GM18507 (cell line): ENCODE measurements at places on chromosomes 6 and 20.

DNA sequence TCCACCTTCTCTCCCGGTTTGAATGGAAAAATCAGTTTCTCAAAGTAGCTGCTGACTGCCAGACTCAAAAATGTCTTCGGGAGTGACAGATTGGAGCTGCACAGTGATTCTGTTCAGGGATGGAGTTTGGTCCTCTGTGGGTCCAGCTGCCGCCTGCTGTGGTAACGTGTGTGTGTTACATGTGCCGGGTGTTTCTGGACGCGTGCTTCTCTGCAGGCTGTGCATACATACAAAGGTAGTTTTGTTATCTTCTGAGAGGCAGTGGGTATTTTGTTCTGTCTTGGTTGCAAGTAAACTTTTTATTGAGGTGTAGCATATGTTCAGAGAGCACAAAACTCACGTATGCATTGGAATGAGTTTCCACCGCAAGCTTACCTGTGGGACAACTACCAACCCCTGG is 41.3 kb upstream of the NAA20 start:
- DNase-seq, result no peak

- DNase-seq, result no peak
These were observed 57.3 kb upstream of the LAMP5 start for GRCh38 chr20:9457136-9457535.

DNA sequence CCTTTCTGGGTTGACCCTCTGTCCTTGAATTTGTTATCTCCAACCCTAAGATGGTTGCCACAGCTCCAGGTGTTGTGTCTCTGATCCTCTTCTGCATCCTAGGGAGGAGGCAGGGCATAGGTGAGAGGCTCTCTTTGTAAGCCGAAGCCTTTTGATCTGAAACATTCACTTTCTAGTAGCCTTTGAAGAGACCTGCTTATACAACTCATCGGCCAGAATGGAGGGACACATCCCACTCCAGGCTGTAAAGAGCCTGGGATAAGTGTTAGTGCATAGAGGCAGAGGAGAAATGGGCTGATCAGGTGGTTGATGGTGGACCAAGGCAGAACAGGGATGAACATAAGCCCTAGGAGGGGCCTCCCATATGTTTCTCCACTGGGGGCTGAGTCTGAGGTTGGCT is 137.1 kb upstream of the KCNG1 start:
- DNase-seq, result no peak

DNA sequence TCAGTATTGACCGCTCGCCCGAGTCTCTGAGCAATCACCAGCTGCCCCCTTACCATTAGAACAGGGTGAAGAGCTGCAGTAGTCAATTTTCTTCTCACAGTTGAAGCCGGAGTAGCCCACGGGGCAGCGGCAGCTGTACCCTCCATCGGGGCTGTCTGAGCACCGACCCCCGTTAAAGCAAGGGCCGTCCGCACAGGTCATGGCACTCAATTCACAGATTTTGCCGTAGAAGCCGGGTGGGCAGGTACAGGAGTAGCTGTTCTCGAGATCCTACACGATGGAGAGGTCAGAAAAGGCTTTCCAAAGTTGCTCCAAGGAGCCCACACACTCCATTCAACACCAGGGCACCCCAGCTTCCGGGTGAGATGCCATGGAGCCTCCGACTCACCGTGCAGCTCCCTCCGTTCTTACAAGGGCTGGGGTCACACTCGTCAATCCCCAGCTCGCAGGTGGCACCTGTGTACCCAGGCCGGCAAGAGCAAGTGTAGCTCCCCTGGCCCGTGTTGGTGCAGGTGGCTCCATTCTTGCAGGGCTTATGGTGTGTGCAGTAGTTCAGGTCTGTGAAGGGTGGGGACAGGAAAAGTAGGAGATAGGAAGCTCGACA is 5.9 kb downstream of the DLL1 start:
- DNase-seq, result no peak

DNA sequence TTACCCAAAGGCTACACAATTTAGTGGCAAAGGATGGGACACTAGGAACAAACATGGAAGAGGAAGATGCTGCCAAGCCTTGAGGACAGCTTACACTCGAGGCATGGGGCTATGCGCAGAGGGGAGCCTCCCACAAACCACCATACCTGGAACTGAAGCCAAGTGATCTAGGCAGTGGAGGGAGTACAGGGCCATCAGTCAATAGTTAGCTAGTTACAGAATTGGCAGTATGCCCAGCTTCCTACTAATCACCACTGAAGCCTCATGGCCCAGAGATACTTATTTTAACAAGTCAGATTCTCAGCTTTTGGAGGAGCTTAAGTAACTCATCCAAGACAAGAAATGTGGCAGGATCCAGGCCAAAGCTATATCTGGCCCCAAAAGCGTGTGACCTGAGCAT is 226.6 kb upstream of the MOCS1 start:
- no peak for DNase-seq

DNA sequence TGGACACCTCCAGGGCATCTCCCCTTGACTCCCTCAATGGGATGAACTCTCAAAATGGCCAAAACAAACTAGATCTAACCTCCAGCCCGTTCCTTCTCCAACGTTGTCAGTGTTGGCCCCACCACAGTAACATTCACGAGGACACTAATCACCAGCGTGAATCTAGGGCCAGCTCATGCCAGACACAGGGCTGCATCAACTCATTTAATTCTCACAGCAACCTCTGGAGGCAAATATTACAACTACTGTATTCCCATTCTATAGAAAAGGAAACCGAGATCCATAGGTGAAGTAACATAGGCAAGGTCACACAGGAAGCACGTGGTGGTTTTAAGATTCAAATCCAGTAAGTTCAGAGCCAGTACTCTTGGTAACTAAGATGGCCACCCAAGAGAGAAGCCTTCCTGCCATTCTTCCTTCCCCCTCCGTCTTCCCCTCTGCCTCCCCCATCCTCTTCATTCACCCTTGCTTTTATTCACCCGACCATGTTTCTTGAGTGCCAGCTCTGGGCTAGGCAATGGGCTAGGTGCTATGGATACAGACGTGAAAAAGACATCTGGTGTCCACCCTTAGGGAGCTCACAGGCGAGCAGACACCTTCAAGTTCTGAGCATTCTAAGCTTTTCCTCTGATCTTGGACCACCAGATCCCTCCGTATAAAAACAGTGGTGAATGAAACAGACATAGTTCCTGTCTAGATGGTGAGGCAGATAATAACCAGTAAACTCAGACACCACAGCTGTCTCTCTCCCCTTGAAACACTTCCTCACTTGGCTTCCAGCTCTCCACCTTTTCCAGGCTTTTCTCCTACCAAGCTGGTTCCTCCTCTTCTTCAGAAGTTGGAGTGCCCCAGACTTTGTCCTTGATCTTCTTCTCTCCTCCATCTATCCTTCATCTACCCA is 9.6 kb downstream of the CCM2L start:
- DNase-seq, result no peak

DNA sequence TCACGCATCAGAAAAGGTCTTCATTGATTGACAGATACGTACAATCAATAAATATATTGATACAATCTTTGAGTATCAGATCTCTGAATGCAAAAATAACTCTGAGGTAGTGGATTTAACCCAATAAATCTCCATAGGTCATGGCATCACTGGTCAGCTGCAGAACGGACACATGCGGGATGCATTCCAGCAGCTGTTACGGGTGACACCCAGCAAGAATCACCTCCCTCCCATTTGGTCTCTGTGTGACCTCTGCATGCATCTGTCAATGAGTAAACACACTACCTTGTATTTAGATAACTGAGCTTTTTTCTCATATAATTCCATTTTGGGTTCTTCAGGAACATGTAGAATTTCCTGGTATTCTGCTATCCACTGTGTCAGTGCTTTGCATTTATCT is 285.4 kb downstream of the SYNE1 start:
- DNase-seq, result no peak

DNA sequence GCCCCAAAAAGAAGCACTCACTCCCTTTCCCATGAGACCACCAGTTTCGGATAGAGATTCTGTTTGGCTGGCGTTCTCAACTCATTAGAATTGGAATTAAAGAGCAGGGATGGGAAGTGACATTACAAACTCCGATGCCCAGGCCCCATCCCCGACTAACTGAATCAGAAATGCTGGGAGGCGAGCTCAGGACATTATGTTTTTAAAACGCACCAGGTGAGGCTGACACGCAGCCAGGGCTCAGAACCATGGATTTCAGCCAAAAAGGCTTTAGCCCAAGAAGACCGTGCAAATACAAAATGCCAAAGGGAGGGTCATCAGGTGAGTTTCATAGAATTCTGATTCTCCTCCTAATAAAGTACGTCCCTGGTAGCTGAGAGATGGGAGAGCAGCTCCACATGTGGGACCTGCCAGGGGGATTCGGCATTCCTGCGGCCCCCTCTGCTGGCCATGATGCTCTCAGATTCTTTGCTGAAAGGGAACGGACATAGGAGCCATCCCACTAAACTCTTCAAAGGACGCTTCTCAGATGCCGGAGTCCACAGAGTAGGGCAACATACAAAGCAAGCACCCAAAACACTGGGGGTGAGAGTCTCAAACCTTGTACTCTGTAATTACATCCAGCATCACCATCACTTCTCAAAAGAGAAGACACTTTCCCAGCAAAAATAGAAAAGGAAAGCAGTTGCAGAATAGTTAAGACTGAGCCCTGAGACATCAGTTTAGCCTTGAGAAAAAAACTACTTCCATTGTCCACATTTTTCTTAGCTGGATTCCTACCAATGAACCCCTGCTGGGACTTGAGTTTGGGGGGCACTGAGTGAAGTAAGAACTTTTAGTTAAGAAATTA is 205.2 kb downstream of the BMP7 start:
- DNase-seq, result no peak

DNA sequence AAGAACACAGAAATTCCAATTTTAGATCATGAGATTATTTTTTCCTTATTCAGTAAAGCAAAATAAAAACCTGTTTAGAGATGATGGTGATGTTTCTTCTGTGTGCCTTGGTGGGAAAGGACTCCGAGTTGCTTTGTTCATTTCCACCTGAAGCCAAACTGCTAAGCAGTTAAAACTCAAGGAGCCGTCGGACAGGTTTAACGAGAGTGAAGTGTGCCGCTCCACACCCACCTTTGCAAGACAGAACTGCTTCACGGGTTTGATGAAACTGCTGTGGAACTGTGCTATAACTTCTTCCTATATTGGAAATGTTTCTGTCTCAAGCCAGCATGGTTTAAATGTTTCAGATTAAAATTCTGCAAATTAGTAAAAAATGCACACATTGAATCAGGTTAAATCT is 9.2 kb upstream of the DSP start:
- no peak for DNase-seq

GRCh38 chr6:11810039-11810541 is 31.5 kb upstream of the ADTRP start:
- no peak for DNase-seq

DNA sequence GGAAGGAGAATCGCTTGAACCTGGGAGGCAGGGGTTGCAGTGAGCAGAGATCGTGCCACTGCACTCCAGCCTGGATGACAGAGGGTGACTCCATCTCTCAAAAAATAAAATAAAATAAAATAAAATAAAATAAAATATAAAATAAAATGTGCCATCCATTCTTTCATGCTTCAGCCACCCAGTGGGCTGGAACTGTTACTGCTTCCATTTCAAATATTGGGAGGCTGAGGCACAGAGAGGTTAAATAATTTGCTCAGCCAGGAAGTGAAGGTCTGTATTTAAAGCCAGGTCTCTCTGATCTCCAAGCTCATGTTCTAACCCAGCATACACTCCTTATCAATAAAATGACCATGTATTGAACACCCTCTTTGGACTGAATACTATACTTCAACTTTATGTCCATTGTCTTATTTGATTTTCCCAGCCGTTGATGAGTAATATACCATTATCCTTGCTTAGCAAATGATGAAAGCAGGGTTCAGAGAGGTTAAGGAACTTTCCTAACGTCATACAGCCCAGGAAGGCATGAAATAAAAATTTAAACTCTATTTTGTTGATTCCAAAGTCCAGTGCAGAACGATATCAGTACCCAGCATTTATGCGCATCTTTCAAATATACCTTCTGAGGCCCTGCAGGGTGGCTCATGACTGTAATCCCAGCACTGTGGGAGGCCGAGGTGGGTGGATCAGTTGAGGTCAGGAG is 25.8 kb upstream of the SLC9A8 start:
- no peak for DNase-seq

DNA sequence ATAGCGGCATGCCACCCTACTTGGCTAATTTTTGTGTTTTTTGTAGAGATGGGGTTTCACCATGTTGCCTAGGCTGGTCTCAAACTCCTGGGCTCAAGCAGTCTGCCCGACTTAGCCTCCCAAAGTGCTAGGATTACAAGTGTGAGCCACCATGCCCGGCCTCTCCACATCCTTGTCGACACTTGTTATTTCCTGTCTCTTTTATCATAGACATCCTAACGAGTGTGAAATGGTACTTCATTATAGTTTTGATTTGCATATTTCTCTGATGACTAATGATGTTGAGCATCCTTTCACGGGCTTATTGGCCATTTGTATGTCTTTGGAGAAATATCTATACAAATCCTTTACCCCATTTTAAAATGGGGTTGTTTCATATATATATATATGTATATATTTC is 39.0 kb upstream of the ASXL1 start:
- DNase-seq, result no peak

GRCh38 chr20:41563087-41563486 is 55.1 kb downstream of the CHD6 start:
- no peak for DNase-seq

- no peak for DNase-seq
These were observed 336 bp upstream of the SMPDL3A start for GRCh38 chr6:122788663-122789181.

GRCh38 chr6:78578430-78578829 is 288.9 kb upstream of the IRAK1BP1 start:
- no peak for DNase-seq

DNA sequence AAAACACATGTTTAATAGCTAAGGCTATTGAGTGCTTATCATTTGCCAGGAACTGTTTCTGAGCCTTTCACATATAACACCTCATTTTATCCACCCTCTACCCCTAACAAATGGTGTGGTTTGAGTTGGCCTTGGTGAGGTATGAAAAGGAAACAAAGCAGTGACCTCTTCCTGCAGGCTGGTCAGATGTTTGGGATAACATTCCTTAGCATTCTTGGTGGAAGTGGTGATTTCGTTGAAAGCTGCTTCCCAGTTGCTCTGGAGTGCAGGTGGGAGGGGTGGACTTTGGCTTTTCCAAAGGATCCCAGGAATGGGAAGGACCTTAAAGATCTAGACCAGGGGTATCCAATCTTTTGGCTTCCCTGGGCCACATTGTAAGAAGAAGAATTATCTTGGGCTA is 41.3 kb downstream of the CARMIL1 start:
- DNase-seq, result no peak

- DNase-seq, result no peak
These were observed 505.8 kb upstream of the MARCKS start for GRCh38 chr6:113351173-113351834.

- no peak for DNase-seq
These were observed 1269.3 kb downstream of the GRIK2 start for GRCh38 chr6:102662851-102663250.

- DNase-seq, result no peak
These were observed 72.9 kb upstream of the MRAP2 start for GRCh38 chr6:83960664-83961063.

- DNase-seq, result no peak
These were observed 127.8 kb upstream of the FOXA2 start for GRCh38 chr20:22711971-22712755.

GRCh38 chr20:10509376-10509775 is 74.3 kb downstream of the SLX4IP start:
- DNase-seq, result no peak

GRCh38 chr6:148306286-148306685 is 36.4 kb upstream of the SASH1 start:
- no peak for DNase-seq
